ENCODE measurements at places on chromosomes 1 and 21.

DNA sequence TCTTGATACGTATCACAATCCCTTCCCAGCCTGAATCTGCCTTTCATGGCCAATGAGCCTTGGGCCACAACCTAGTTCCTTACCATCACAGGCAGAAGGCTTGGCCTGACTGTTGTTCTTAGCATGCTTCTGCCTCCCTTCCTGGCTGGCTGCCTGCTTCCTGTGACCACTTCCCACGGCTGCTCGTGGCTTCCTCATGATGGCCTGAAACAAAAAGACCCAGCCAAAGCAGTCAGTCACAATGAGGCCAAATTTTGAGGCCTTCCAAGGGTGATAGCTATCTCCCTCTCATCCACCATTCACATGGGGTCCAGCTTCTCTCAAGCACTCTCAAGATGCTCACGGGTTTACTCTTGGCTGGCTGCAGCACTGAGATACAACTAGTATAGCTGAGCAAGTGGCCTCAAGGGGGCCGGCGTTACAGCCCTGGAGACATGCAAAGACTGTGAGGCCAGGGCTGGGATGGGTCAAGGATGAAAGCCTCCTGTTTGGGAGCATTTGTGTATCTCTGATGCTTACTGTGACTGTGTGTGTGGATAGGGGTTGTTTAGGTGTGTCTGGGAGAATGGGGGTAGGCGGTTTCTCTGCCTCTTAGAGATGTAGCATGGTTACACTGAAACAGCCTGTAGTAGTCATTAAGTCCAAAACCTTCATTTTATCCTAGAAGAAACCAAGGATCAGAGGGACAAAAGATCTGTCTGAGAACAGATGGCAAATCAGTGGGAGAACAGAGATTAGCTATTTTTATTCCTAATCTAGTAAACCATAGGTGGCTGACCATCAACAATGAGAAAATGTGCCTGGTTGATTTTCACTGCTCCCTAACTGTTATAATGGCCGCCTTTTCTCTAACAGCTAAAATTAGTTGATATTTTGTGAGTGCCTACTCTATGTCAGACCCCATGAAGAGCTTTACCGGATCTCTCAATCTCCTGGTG lies 5.4 kb upstream of the TOE1 start:
- no peak for DNase-seq

DNA sequence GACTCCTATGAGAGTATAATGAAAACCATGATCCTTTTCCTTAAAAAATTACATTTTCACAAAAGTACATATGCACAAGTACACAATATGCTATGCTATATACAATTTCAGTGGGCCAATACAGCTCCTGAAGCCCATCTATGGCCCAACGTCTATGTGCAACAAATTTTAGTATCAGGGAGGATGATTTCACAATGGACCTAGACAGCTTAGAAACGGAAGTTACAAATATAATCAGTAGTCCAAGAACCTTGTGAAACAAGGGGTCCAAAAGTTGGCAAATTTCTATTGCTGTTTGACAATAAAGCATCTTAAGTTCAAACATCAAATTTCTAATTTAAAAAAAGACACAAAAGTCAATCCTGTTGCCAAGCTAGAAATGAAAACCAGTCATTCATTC lies 87.0 kb downstream of the DPYD start:
- no peak for DNase-seq

DNA sequence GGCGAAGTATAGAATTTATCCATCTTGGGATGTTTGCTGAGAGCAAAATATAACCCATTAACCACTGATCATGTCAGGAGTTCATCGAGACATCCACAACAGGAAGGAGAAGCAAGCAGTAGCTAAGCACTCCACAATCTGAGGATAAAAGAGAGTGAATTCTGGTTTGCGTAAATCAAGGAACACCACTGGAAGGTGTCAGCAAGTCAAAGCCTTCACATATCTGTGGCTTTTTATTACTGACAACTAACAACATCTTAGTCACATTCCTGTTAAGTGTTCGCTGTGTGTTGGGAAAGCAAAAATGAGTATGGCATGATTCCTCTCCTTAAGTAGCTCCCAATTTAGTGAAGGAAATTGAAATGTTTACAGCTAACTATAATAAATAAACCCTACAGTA lies 44.5 kb upstream of the DARS2 start:
- no peak for DNase-seq

DNA sequence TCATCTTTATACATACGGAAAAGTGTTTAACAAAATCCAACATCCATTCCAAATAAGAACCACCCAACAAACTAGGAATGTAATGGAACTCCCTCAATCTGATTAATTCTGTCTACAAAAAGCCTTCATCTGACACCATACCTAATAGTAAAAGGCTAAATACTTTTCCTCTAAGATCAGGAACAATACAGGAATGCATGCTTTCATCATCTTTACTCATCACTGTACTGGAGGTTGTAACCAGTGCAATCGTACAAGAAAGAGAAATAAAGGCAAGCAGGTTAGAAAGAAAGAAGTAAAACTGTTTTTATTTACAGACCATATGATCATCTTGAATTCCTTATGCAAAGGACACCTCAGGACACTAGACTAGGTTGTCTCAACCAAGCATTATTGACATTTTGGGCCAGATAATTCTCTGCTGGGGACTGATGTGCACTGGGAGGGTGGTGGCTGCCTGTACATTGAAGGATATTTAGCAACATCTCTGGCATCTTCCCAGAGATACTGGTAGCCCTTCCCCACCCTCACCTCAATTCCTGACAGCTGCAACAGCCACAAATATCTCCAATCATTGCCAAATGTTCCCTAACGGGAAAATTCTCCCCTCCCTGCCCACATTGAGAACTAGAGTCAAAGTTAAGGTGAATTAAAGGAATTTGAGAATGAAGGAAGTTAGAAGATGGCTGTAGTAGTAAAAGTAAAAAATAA lies 30.6 kb upstream of the INSL5 start:
- peak; percentile 22 for DNase-seq

DNA sequence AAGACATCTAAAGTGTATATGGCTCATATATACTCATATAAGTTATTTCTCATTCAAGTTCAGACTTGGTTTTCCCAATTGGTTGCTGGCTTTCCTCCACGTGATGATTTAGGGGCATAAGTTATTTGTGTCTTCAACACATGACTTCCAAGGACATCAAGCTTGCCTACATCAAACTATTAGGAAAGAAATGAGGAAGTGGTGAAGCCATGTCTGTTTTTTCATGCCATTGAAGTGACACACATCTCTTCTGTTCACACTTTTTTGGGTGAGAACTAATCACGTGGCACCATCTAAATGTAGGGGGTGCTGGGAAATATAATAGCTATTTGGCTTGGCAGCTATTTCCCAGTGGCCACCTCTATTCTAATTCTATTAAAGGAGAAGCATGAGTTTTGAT lies 282.1 kb downstream of the OMA1 start:
- DNase-seq, result no peak

DNA sequence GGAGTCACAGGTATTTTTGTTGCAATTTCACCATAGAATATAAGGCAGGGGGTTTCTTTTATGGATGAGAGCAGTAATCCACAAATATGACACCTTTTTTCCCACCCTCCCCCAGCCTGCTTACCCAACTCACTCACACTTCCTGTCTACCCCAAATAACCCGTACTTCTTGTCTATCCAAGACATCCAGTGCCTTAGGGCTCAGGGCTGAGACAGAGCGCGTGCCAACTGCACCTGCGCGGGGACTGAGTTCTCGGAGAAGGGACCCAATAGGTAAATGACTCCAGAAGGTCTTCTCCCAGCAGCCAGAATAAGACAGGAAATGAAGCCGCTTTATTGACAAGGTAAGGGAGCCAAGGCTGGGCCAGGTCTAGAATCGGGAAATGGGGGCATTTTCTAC lies 369.1 kb downstream of the SIPA1L2 start:
- no peak for DNase-seq

- DNase-seq, result peak; percentile 17
These were observed 55.4 kb downstream of the MATN1 start for GRCh38 chr1:30668024-30668423.

DNA sequence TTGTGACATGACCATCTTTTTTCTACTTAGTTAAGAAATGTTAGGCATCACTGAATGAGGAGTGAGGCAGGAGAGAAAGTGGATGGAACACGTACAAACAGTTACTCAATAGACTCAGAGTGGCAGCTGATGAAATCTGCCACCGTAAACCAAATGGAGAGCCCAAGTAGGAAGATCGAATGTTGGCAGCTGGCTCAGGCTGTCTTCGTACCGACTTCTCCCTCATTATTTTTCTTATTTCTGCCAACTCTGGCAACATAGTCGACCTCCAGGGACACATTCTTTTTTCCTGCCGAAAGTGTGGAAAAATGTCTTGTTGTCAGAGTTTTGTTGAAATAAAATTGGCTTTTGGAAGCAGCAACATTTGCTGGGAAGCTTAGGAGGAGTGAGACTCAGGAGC lies 143.3 kb downstream of the GREM2 start:
- peak; percentile 44 for DNase-seq

GRCh38 chr1:94828251-94828650 lies 8.1 kb downstream of the SLC44A3 start:
- DNase-seq, result no peak

DNA sequence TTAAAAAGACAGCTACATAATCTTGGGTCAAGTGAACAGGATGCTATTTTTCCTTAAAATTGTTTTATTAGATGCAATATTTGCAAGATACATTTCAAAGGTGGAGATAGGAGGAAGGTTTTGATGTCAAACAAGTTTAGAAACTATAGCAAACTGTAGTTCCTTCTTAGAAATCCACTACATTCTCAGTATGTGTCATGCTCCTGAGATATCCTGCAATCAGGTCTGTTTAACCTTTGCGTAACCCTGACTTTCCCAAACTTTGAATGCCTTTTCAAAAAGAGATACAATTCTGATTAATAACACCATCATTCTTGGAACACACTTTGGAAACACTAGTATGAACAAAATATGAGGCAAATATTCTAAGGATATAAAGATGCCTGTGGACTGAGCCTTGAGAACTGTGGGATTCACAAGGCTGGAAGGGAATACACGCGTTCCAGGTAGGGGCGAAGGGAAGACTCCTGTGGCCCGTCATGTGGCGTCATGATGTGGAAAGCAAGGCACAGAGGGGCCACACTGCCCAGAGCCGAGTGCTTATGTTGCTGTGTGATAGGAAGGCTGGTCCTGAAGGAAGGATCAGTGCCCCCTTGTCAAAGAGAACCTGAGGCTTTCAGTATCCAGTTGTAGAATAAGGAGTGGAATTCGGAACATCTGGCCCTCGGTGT lies 19.6 kb upstream of the TARBP1 start:
- no peak for DNase-seq

GRCh38 chr1:93723110-93723509 lies 41.5 kb upstream of the BCAR3 start:
- no peak for DNase-seq

GRCh38 chr1:15118579-15118978 lies 35.0 kb upstream of the TMEM51 start:
- DNase-seq, result no peak

DNA sequence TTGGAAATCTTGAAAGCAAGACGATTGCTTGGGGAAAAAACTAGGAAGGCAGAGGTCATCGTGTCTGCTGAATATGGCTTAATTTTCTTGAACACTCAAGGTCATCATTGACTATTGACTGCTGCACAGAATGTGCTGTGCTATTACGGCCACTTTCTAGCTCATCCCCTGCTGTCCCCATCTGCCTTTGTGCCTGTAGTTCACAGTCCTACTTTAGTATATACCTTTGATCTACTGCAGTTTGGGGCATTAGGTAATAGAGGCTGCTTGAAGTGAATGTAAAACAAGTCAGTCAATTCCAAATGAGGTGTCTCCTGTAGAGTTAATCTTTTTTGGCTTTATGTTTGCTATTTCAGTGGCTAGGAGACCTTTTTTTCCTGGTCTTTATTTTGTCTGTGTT lies 8.3 kb downstream of the RAB4A start:
- no peak for DNase-seq

DNA sequence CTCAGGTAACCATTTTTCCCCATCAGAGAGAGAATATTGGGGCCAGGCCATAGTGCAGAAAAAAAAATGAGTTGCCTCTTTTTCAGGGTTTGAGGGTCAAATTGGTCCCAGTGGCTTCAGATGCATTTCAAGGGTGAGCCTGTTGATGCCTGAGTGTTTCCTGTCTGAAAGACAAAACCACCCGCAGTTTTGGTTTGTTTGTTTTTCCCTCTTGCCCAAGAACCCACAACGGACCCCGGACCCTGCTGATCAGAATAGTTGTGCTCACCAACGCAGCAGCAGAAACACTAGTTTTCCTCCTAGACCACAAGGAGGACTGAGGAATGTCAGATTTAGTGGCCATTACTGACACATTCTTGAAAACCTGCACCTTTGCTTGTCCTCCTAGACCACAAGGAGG lies 1433.1 kb downstream of the PLA2G4A start:
- no peak for DNase-seq

GRCh38 chr1:220013497-220013896 lies 32.8 kb downstream of the EPRS1 start:
- peak; percentile 64 for DNase-seq

GRCh38 chr1:40032240-40032891 lies 8.2 kb upstream of the CAP1 start:
- DNase-seq, result peak; percentile 75

- DNase-seq, result peak; percentile 84
These were observed 11.1 kb downstream of the CPT2 start for GRCh38 chr1:53207726-53208125.

GRCh38 chr1:153985341-153985912 lies 712 bp downstream of the RAB13 start:
- peak; percentile 90 for DNase-seq

- DNase-seq, result no peak
These were observed 8.3 kb upstream of the ATF3 start for GRCh38 chr1:212600071-212600915.

GRCh38 chr1:178495741-178496409 lies 889 bp downstream of the CLEC20A start:
- no peak for DNase-seq

GRCh38 chr1:155273343-155274245 lies at the start of gene CLK2:
CLK2 (minus strand) TSS chr1:155273504; CDS start chr1:155270977, 2,527 bp downstream.
- DNase-seq, result peak; percentile 91

- no peak for DNase-seq
These were observed 101.8 kb downstream of the AKT3 start for GRCh38 chr1:243748227-243748626.

DNA sequence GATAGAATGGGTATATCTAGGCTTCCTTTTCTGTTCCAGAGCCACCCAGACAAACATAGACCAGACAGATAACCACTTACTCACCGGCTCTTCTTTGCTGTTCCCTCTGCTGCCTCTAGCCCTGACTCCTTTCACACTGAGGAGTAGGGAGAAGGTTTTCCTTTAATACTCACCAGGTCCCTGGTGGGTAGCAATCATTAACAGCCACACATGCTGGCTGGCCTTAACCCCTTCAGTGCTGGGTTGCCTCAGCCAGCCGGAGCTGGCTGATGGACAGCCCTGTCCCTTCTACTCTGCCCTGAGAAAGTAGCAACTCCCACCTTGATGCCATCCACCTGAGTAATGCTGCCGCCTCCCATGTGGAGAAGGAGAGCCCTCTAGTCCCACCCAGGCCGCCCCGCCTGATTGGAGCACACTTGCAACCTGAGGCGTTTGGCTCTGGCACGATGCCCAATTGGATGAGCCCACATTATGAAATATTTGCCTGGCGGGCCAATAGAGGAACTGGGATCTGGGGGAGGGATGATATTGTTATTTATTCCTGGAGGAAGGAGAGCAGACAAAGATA lies 71.6 kb downstream of the PLEKHA6 start:
- peak; percentile 54 for DNase-seq
